ENCODE measurements at places on chromosomes 11 and 22. TPM values are rescaled to one million over a fixed set of nuclear protein-coding genes. Genes with fewer than 3 reads are reported as not detected.

- peak; percentile 36 for DNase-seq
Observed at GRCh38 chr22:40024201-40025061, 29.7 kb downstream of the FAM83F start.

- DNase-seq: no peak
Observed at GRCh38 chr11:97745515-97746050, 1275.2 kb upstream of the CNTN5 start.

- no peak for DNase-seq
Observed at GRCh38 chr11:118238421-118238820, 13.6 kb upstream of the JAML start.

GRCh38 chr11:66818231-66818955 is 24.8 kb upstream of the RCE1 start:
- DNase-seq: no peak

DNA sequence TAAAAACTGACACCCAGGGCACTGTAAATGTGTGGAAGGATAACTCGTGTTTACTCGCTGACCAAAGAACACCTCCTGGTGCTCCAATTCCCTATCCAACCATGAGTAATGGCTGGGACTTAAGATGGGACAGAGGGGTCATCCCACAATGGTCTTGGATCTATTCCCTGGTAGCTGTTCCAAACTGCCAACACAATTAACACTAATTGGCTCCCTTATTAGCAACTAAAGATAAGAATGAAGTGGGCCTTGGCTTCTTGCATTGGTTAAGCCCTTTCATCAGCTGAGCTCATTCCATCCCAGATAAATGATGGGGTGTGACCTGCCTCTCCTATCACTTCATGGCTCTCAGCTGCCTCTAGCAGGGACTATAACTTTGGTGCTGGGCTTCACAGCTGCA is 1.5 kb upstream of the SIK3 start:
- DNase-seq: no peak

GRCh38 chr22:17257121-17258001 is 38.1 kb upstream of the ADA2 start:
- DNase-seq: no peak

PIK3IP1 gene
- total RNA-seq: 12.5 TPM

- DNase-seq: peak; percentile 39
Observed at GRCh38 chr11:46335890-46336562, 11.2 kb upstream of the DGKZ start.

DNA sequence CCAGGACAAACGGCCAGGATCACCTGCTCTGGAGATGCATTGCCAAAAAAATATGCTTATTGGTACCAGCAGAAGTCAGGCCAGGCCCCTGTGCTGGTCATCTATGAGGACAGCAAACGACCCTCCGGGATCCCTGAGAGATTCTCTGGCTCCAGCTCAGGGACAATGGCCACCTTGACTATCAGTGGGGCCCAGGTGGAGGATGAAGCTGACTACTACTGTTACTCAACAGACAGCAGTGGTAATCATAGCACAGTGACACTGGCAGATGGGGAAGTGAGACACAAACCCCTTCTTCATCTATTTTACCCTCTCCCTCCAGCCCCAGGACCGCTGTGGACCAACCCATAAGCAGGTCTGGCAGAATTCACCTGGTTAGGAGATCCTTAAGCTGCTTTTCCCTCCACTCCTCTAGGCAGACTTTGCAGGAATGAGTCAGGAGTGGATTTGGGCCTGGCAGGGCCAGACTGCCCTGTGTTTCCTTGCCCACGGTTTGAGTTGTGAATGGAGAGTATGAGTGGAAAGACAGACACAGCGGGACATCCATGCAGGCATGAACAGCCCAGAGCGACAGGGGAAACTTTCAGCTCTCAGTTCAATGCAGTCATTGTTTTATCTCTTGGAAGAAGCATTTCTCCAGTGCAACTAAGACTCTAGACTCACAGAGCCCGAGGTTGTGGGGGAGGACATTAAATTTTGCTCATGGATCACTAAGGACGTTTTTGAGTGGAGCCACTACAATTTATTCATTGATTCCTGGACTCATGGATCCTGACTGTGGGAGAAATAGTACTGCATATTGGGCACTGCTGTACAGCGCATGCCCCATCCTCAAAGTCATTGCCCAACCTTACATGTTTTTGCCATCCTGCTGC is 75.3 kb upstream of the IGLL5 start:
- no peak for DNase-seq

- no peak for DNase-seq
Observed at GRCh38 chr22:42974223-42974622, 40.7 kb downstream of the PACSIN2 start.

MUC6 gene
- not detected for total RNA-seq

SCGB1D2 gene
- not detected for total RNA-seq

TRIM51 gene
- not detected for total RNA-seq

GRCh38 chr11:13143486-13144297 is 133.9 kb upstream of the BMAL1 start:
- DNase-seq: no peak

DNA sequence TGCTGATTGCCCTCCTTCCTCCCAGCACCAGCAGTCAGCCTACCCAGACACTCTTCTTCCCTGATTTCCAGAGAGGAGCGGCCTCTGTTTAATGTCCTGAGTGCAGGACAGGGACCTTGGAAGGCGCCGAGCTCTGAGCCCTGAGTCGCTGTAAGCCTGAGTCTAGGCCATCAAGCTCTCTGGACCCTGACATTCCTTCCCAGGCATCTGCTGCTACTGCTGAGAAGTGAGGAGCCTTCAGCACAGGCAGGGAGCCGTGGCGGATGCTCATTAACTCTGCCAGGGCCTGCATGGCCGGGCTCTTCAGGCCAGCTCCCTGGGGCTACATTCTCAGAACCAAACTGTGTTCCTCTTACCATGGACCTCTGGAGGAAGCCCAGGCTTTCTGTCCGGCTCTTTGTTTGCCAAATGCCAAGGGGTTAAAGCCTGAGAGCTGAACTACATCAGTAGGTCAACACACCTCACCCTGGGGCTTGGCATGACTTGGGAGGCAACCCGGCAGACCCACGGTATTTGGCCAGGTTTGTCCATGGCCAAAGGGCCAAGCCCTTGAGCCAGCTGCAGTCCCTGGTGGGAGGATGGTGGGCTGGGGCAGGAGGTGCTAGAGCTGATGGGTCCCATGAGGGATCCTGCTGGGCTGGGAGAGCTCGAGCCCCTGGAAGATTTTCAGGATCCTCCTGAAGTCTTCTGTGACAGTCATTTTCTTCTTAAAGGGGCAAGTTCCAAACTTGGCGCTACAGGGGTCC is 721.4 kb downstream of the BRD1 start:
- DNase-seq: no peak

DNA sequence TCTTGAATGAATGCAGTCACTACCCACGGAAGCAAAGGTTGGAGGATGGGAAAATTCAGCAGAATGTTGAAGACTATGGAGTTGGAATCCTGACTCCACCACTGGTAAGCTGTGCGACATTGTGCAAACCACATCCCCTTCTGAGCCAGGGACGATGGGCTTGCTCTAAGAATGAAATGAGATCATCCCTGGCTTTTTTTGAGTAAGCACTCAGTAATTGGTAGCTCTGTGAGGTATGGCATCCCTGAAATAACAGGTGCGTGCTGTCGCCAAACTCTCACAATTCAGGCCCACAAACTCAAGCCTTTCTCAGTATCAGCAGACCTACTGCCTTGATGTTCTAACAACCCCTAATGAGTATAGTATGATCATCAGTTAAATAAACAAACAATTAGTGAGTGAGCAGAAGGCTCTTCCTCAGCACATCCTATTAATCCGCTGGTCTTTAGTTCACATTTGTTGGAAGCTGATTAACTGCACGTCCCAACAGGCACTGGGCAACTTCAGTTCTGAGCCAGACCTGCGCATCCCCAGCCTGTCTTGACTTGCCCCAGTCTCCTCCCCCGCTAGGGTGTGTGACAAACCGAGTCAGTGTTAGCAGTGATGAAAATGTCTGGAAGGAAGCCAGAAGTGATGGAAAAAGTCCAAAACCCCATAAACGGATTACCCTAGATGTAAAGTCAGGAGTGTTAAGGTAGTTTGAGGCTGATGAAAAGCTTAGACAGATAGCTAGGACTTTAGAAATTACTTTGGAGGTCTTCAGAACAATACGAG is 235.5 kb downstream of the GRIK4 start:
- DNase-seq: no peak

- DNase-seq: no peak
Observed at GRCh38 chr11:2772544-2773031, 72.8 kb upstream of the KCNQ1OT1 start.

GP1BB gene
- 3.2 TPM for total RNA-seq

GCAT gene
- 35.6 TPM for total RNA-seq

DNA sequence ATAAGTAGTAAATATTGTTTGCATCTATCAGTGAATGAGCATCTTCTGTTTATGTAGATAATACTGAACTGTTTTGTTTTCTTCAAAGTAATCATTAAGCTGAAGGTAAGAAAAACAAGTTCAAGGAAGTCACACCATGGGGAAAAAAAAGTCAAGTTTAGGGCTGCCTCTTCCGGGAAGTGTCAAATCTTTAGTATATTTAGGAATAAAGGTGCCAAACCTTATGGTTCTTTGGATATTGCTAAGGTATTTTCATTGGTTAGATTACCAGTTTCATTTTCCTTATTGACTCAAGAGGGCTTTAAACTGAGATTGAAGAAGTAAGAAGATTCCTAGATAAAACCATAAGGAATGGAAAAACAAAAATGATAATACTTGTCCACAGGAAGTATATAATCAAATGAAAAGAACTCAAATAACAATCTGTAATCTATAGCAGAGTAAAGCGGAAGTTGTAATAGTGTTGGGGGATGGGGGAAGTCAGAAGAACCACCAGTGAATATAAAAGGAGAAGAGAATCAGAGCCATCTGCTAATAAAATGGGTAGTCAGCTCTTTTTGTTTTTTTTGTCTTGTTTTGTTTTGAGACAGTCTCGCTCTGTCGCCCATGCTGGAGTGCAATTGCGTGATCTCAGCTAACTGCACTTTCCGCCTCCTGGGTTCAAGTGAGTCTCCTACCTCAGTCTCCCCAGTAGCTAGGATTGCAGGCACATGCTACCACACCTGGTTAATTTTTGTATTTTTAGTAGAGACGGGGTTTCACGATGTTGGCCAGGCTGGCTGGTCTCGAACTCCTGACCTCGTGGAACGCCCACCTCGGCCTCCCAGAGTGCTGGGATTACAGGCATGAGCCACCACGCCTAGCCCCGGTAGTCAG is 2.3 kb downstream of the ATM start:
- no peak for DNase-seq

DNA sequence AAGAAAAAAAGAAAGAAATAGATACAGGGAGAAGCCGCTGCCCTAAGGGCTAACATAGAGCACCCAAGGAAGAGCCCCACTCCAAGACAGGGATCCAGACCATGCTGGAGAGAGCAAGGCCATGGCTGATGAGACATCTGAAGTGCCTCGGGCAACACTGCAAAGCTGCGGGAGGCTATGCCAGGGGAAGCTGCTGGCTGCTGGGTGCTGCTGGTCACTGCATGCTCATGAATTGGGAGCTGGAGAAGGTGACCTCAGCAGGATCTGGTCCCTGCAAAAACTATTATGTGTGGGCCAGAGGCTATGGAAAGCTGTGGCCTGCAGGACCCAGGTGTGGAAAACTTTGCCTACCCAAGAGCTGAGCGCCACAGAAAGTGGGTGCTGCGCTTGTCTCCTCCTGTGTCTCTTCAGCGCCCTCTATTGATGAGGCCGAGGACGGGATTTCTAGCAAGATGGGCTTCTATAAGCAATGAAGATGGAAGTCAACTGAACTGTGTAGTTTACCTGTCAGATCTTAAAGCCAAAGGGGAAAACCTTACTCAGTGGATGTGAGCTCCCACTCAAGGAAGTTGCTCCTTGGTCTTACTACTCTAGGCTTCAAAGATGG is 17.3 kb upstream of the SLC29A2 start:
- peak; percentile 64 for DNase-seq

- DNase-seq: no peak
Observed at GRCh38 chr11:30046578-30046945, 29.7 kb upstream of the KCNA4 start.

GRCh38 chr11:116166573-116167465 is 606.0 kb downstream of the BUD13 start:
- no peak for DNase-seq

- no peak for DNase-seq
Observed at GRCh38 chr11:38136887-38137286, 1538.9 kb upstream of the RAG2 start.

DNA sequence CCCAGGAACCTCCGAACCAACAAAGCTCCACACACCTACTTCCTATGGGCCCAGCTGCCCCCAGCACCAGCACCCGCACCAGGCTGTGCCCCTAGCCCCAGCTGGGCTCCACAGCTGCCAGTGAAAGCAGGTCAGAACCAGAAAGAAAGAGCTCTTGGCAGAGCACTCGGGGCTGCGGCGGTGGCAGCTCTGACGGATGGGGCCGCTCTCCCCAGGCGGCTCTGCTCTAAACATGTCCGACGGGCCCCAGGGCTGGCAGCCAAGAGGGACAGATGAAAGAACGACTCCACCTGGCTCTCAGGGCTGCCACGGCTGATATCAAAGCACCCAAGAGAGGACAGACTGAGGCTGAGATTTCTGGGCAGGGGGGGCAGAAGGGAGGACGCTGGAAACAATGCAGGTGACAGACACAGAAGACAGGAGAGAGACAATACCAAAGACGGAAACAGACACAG is 25.7 kb downstream of the LRFN4 start:
- DNase-seq: peak; percentile 75

DNA sequence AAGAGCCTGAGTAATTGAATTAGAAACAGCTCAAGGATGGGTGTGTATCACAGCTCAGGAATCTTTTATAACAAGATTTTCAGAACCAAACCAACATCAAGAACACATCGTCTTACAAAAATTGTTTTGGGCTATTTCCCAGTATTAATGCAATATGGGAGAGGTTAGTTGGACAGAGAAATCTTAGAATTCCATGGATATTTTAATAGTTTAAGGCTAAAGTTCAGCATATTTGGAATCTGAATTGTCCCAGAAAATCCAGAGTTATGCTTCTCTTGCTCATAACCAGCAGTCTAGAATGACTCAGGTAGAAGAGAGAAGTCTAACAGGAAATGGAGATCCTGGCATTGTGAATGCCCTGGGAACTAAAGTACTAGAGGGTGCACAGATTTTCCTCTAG is 74.6 kb downstream of the ADM start:
- DNase-seq: no peak

ACR gene
- total RNA-seq: not detected

- no peak for DNase-seq
Observed at GRCh38 chr22:50078246-50078645, 7.0 kb downstream of the MLC1 start.

DNA sequence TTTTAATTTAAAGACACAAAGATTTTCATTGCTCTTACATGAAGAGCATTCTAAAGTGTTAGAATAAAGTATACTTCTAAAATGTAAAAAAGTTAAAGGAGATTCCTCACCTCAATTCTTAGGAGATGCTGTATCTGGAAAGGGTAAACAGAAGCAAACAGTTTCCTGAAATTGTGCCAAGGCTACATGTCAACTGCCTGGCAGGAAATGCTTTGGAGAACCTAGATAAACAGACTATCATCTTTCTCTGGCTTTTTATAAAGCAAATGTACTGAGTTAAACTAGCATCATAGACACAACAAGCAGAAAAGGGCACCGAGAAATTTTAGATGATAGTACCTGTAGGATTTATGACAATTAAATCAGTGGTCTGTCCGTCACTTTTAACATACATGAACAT is 24.7 kb upstream of the AKIP1 start:
- no peak for DNase-seq

OOSP2 gene
- total RNA-seq: not detected

MRGPRX4 gene
- total RNA-seq: not detected

Data from G401 (cell line).